ENCODE measurements at places on chromosomes 6 and 20. TPM values are rescaled to one million over a fixed set of nuclear protein-coding genes. Genes with fewer than 3 reads are reported as not detected.

- no peak for DNase-seq
Measured at GRCh38 chr6:19434065-19434464, 403.1 kb upstream of the ID4 start.

DNA sequence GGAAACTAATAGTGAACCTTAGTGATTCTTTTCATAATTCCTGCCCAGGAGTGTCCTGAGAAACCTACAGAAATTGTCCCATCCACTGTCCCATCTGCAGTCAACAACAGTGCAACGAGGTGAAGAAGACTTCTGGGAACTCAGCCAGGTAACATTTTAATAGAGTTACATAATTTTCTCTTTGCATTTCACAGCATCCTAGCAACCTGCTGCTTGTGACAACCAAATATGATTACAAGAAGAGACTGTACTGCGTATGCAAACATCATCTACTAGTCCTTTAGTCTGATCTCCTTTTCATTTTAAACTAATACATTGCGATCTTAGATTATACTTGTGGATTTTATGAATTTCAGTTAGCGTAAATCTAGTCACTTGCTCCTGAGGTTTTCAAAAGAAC, 951.6 kb downstream of the TFAP2A start:
- DNase-seq, result no peak

- no peak for DNase-seq
Measured at GRCh38 chr6:136677344-136677743, 114.9 kb downstream of the MAP3K5 start.

GRCh38 chr20:1893721-1894470, 1.3 kb upstream of the SIRPA start:
- no peak for DNase-seq

- no peak for DNase-seq
Measured at GRCh38 chr20:64236137-64237088, 19.1 kb upstream of the PCMTD2 start.

DNA sequence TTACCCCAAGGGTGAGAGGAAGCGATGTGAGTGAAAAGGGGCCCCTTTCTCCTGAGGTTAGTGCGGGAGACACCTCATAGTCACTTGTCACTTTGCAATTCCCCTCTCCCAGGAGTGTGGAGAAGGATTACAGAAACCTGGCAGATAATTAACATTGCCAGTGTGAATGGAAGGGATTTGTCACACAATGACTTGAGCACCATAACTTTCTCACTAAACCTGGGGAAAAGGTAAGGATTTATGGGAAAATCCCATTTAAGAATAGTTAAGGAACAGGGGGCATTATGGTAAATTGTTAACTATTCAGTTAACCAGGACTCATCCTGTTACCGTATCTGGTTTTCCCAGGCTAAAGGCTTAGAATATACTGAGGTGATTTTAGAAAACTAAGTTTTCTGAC, 219.5 kb upstream of the JAG1 start:
- DNase-seq, result no peak

GRCh38 chr20:20731945-20732296, 19.5 kb upstream of the RALGAPA2 start:
- DNase-seq, result no peak

- no peak for DNase-seq
Measured at GRCh38 chr20:31819083-31819784, at the start of gene MYLK2. Gene MYLK2, plus strand, starts transcription at chr20:31819356. Its CDS starts 225 bp downstream, at chr20:31819581.

- peak; percentile 32 for DNase-seq
Measured at GRCh38 chr20:3068986-3069900, 2.2 kb upstream of the OXT start.

- DNase-seq, result no peak
Measured at GRCh38 chr6:52754443-52754842, 8.8 kb downstream of the GSTA2 start.

- DNase-seq, result peak; percentile 67
Measured at GRCh38 chr6:148342350-148343046, at the start of gene SASH1. Gene SASH1, plus strand, starts transcription at chr6:148342838. Its CDS starts 230 bp downstream, at chr6:148343068.

DNA sequence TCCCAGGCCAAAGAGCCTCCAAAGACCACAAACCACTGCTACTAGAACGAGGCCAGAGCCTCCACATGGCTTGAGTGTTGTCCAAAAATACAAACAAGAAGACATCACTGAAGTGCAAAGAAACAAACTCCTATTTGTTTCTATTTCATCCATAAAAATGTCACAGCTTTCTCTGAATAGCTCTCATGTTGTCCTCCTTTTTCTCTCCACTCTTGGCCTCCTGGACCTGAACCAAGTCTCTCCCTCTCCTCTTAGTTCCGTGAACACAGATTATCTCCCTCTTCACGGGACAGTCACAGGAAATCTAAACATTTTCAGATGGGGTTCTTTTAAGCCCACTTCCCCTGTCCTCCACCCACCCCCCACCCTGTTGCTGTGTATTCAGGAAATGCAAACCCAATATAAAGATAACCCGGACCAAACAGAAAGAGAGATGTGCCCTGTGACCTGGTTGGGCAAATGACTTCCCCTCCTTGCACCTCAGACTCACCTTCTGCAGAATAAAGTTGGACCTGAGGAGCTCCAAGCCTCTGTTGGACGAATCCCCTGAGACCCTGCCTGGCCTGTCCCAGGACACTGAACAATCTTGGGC, 75.8 kb upstream of the MRPS10 start:
- DNase-seq, result no peak

- peak; percentile 92 for DNase-seq
Measured at GRCh38 chr6:27772261-27773001, 139.8 kb downstream of the OR2B2 start.

DNA sequence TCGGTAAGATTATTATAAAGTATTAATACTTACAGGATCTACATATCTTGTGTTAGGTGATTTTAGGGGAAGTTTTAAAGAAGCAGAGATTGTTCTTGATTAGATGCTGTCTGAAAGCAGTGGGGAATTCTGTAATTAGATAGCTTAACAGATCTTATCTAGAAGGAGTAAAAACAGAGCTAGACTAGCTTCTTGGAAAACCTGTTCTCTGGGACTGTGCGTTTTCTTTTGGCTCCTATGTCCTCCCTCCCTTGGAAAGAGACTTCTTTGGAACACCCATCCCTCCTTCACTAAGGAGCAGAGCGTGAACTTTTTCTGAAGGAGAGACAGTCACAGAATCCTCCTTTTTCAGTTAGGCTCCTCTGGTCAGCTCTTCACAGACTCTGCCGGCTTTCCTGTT, 83.5 kb upstream of the ZNF184 start:
- no peak for DNase-seq

DNA sequence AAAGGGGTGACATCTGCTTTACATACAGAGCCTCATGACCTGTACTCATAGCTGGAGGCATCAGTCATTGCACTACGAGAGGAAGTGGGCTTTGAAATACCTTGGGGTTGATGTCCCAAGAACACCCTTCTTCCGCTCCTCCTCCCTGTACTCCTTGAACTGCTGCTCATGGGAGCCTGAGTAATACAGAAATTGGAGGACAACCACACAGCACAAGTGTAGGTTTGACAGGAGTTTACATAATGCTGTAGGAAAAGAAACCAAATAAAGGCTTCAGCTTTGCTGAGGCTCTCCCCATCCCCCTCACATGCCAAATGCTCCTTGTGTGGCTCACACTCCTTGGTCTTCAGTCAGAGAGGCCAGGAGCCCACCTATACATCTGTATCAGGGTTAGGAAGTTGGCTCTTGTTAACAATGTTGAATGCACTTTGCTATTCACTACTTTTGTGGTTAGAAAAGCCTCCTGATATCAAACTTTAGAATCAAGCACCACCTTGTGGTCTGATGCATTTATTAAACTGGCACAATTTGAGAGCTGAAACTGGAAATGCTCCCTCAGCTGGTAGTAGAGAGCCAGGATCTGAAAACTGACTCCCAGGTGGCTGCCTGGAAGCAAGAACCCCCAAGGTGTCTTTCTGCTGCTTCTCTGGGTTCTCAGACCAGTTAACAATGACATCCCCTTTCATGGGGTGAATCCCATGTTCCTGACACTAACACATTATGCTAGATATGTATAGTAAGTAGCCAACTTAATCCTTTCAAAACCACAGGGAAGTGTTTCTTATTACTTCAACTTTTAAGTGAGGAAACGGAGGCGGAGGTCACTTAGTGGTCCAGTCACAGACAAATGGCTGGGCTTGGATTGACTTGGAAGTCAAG, 56.2 kb upstream of the EDN1 start:
- DNase-seq, result no peak

- peak; percentile 76 for DNase-seq
Measured at GRCh38 chr6:42279144-42279781, 61.6 kb upstream of the MRPS10 start.

GRCh38 chr6:137700751-137701477, 166.1 kb upstream of the TNFAIP3 start:
- no peak for DNase-seq

GRCh38 chr6:111776236-111777221, 96.7 kb downstream of the FYN start:
- no peak for DNase-seq

DNA sequence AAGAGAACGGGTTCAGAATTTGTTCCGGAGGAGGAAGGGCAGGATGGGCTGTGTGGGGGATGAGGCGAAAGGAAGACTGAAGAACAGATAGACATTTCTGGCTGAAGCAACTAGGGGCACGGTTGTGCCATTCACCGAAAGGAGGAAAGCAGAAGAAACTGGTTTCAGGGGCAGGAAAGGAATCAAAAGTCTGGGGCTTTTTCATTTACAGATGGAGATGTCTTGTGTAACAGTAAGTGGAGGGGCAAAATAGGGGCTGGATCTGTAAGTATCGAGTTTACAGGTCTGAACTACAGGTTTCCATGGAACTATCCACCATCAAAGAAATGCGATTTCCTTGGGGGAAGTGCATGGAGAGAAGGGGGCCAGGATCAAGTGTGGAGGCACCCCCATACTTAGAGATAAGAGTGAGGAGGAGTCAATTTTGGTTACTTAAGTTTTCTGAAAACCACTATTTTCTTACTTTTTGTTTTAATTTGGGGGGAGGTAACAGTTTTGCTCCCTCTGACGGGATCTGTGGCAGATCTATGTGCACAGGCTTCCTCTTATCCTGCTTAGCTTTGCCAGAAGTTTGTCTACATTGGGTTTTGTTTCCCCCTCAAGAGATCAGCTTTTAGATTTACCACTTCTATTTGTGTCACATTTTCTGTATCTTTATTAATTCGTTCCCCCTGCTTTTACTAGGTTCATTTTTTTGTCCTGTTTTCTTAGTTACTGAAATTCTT, 120.1 kb downstream of the SLC23A2 start:
- no peak for DNase-seq

- no peak for DNase-seq
Measured at GRCh38 chr6:157029980-157030690, 253.0 kb downstream of the ARID1B start.

DNA sequence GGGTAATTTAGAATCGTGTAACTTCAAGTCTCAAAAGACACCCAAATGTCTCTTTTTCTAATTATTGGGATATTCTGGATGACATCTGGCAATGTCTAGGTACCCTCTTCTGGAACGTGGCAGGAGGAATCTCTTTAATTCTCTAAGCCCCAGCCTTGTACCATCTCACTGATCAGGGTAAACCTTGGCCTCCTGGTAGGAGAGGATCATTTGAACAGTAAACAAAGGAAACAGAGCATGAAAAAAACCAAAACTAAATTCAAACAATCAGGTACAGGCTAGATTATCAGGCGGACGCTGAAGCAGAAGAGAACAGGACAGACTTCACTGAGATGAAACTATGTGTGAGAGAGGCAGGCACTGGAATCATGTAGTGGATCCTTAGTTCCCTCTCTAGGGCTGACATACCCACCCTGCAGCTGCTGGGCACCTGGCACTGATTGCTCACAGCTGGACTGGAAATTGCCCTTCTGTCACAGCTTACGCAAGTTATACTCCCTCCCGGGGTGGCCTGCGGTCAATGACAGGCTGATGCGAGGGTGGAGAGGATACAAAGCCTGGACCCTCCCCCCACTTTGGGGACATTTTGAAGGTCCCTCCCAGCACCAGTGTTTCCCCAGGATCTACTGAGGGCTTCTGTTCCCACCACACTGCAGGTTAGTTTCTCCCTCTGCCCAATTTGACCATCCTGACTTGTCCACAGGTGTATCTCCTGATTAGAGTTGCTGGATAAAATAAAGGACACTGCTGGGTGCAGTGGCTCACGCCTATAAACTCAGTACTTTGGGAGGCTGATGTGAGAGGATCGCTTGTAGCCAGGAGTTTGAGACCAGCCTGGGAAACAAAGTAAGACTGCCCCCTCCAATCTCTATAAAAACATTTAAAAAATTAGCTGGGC, 20.6 kb upstream of the ZBTB24 start:
- DNase-seq, result no peak

DNA sequence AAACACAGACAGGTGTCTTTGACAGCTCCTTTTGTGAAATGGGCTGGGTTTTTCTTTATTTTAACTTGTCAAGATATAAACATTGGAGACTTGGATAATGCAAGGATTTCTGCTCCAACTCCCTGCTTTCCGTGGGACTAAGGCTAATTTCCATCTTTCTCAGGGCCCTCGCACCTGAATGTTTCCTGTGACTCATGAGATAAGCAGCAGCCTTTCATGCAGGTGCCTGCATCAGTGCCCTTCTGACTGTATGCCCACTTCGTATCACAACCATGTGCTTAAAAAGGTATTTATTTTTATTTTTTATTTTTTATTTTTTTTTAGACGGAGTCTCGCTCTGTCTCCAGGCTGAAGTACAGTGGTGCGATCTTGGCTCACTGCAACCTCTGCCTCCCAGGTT, 736.1 kb downstream of the DOK5 start:
- no peak for DNase-seq

DNA sequence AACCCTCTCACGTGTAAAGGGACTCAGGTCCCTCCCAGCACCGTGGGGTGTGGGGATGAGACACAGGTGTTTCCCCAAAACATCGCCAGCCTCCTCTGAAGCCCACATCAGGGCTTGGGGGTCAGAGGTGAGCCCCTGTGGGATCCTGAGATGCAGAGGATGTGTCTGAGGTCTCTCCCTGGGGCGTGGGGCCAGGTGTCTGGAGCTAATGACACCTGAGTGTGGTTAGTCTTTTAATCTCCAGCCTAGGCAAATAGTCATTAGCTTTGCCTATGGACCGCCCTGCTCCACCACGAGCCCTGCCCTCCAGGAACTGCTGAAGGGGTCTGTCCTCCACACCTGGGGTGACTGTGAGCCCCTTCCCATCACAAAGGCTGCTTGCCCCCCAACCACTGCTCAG, 1.7 kb downstream of the SRMS start:
- DNase-seq, result no peak

- DNase-seq, result peak; percentile 22
Measured at GRCh38 chr6:32623693-32624092, 13.5 kb upstream of the HLA-DQA1 start.

CARMIL1 gene
- 44.8 TPM for total RNA-seq

EGFL8 gene
- 21.5 TPM for total RNA-seq

PRR3 gene
- total RNA-seq, result 9.7 TPM

LY6G6F gene
- total RNA-seq, result not detected

POPDC3 gene
- total RNA-seq, result not detected

BPI gene
- total RNA-seq, result not detected

PDE7B gene
- total RNA-seq, result 2.1 TPM

TEAD3 gene
- 28.3 TPM for total RNA-seq

FERMT1 gene
- total RNA-seq, result 54.1 TPM

ECHDC1 gene
- 78.1 TPM for total RNA-seq

MRPS10 gene
- 31.7 TPM for total RNA-seq

MEI4 gene
- total RNA-seq, result not detected

MATN4 gene
- 0.17 TPM for total RNA-seq

Data from mucosa of descending colon (tissue), 3 donors.